ENCODE measurements at places on chromosomes 7 and 10.

DNA sequence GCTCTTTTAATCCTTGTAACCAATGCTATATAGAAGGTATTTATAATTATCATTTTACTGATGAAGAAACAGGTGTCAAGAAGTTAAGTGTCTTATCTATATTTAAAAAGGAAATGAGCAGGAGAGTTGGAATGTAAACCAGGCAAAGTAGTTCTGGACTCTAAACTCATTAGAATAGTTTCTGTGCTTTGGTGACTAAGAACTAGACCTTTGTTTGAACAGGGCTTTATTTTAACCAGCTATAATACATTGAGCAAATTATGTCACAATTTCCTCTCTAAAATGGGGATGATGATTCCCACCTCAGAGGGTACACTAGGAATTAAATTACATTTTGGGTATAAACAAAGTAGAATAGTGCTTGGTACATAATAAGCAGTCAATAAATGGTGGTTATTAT is 236.0 kb downstream of the MAGI2 start:
- DNase-seq = no peak

GRCh38 chr7:56219017-56219416 is 102.8 kb upstream of the NUPR2 start:
- DNase-seq = no peak

- DNase-seq = no peak
Measured at GRCh38 chr7:42475082-42475481, 238.1 kb upstream of the GLI3 start.

GRCh38 chr7:76352193-76352592 is 6.6 kb downstream of the YWHAG start:
- DNase-seq = no peak

DNA sequence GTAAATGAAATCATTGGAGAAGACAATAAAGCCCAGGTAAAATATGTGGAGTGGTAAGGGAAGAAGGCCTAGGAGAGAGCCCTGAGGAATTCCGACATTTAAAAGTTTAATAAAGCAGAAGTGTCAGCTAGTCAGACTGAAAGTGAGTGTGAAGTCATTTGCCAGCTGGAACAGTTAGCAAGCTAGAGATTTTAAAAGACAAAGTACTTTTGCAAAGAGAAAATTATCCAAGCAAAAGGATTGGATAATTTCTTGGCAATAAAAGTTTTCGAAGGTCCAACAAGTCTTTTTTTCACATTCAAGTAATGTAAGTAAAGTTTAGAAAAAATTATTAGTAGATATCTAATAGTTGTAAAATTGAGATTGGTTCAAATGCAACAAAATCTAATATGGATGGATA is 27.1 kb upstream of the SEMA3C start:
- DNase-seq = no peak

GRCh38 chr7:100674411-100675104 is 1.0 kb downstream of the GNB2 start:
- peak; percentile 56 for DNase-seq

- DNase-seq = peak; percentile 6
Measured at GRCh38 chr7:39324139-39324760, 242.0 kb upstream of the YAE1 start.

DNA sequence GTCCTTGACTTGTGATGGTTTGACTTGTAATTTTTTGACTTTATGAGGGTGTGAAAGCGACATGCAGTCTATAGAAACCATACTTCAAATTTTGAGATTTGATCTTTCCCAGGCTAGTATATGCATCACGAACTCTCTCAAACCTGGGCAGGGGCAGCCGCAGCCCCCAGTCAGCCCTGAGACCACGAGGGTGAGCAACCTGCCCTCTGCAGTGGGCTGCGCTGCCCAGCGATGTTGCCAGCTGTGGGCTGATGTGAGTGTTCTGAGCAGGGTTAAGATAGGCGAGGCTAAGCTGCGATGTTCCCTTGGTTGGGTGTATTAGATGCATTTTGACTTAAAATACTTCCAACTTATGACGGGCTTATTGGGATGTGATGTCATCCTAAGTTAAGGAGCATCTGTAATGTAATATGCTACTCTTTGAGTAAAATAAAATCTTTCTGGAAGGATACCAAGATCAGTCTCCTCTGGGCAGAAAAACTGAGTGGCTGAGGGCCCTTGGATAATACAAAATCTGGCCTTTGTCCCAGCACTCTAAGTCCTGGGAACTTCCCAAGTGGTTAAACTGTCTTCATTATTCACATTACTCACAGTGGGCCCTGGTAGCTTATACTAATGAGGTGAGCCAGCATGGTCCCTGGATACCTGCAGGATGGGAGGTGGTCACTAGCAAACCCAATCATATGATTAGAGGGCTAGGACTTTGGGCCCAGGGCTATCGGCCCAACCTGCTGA is 28.4 kb upstream of the CNPY1 start:
- no peak for DNase-seq

- DNase-seq = no peak
Measured at GRCh38 chr7:66952343-66953043, 31.5 kb downstream of the TMEM248 start.

Data from HL-60 (cell line).